ENCODE measurements at places on chromosomes 7 and 10. TPM values are rescaled to one million over a fixed set of nuclear protein-coding genes. Genes with fewer than 3 reads are reported as not detected.

Gene TSPAN33
- 5.5 TPM for total RNA-seq

Gene FRMD4A
- total RNA-seq = 29.6 TPM

Gene MYL7
- not detected for total RNA-seq

Gene SPDYE2
- not detected for total RNA-seq

Gene FKBP9
- 299 TPM for total RNA-seq

Gene HHEX
- 34.5 TPM for total RNA-seq

Measured in adrenal gland (tissue), 19 donors.